ENCODE measurements at places on chromosomes 2 and 18. TPM values are rescaled to one million over a fixed set of nuclear protein-coding genes. Genes with fewer than 3 reads are reported as not detected.

SCYGR4 gene
- total RNA-seq: not detected

LINC00305 gene
- not detected for total RNA-seq

IL1B gene
- 23.6 TPM for total RNA-seq

CFAP65 gene
- 0.18 TPM for total RNA-seq

CHRNG gene
- not detected for total RNA-seq

GPR75 gene
- total RNA-seq: 2.5 TPM

ANKRD53 gene
- 2.2 TPM for total RNA-seq

AGXT gene
- total RNA-seq: not detected

GRCh38 chr18:9858642-9859041, 27.1 kb upstream of the TXNDC2 start:
- no peak for DNase-seq

DNA sequence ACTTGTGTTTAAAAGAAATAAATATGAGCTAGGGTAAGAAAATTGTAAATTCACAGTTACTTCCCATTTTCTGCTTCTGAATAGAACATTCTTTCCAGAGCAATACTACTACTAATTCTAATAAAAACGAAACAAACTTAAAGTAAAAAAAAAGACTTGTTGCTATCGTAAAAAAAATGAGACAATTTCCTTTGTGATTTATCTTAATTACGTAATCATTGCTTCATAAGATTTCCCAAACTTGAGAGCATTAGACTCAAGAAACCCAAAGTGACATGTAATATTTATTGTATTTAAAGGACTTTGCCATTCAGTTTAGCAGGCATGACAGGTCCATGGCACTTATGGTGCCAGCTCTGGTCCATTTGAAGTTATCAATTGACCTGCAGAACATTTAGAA, 153.8 kb downstream of the AQP4 start:
- DNase-seq: no peak

DNA sequence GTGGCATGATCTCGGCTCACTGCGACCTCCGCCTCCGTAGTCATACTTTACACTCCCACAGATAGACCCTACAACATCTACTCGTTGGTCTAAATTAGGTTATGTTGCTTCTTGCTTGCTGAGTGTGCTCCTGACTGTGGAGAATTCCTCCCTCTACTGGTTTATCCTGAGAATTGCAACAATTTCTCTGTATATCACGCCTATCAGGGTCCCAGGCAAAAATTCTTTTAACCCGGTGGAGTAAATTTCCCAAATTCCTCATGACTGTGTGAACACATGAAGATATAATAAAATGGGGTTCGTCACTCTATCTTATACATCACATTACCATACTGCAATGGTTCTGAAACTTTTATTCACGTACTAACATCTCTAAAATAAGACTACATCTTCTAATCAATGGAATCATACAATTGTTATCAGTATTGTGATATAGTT, 156.7 kb downstream of the EVA1A start:
- DNase-seq: no peak

DNA sequence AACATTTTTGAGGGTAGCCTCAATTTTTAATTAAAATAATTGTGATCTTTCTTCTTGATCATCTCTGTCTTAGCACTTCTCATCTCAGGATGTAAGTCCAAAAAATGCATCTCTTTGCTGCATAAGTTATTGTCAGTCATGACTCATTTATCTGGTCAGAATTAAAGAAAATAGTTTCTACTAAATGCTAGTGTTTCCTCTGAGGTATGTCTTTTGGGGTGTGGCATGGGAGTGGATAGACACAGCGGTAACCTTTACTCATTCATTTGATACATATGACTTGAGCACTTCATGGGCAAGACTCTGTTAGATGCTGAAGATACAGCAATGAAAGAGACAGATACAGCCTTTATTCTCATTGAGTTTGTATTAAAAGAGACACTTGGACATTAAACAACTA, 284.7 kb downstream of the IRS1 start:
- no peak for DNase-seq

DNA sequence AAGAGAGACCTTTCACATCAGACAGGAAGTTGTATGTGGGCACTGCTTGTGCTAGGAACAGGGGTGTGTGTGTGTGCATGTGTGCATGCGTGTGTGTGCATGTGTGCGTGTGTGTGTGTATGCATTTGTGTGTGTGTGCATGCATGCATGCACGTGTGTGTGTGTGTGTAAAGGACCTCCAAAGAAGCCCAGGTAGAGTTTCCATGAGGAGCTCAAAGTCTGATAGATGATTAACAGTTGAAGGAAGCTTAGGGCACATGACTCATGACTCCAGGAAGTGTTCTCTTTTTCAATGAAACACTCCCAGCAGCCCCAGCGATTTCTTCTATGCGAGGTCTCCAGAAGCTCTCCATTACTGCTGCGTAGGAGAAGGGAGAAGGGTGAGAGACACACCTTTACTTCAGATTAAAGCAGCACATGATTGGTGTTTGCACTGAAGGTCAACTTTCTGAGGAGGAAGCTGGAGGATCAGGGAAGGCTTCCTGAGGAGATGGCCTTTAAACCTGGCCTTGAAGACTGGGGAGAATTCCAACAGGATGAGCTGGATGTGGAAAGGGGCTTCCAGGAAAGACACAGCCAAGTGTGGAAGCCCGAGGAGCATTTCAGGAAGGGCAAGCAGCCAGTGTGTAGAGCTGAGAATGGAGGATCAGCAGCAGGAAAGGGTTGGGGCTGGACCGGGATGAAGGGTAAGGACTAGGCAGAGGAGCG, 77.7 kb downstream of the SMAD4 start:
- no peak for DNase-seq

DNA sequence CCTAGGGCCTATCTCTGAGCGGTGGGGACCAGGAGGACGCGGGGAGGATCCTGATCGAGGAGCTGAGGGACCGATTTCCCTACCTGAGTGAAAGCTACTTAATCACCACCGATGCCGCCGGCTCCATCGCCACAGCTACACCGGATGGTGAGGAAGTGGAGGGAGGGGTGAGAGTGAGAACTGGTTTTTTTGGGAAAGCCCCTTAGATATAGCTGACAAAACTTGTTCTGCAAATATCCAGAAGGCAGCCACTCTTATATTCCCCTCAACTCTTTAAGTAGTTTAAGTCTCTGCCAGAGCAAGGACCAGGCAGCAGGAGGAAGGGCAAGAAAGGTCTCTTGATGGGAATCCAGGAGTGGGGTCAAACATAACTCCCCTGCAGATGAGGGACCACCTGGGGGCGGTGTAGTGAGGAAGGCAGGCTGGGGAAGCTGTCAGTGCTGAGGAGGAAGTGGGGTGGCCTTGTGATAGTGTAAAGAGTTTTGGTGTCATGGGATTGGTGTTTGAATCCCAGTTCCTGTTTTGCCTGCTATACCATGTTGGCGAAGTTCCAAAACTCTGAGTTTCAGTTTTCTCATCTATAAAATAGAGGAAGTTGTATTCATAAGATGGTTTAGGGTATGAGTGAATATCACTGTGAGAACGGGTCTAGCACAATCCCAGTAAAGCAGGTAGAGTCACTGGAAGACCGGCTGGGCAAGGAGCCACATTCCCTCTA, 3.4 kb downstream of the NAGK start:
- DNase-seq: no peak

DNA sequence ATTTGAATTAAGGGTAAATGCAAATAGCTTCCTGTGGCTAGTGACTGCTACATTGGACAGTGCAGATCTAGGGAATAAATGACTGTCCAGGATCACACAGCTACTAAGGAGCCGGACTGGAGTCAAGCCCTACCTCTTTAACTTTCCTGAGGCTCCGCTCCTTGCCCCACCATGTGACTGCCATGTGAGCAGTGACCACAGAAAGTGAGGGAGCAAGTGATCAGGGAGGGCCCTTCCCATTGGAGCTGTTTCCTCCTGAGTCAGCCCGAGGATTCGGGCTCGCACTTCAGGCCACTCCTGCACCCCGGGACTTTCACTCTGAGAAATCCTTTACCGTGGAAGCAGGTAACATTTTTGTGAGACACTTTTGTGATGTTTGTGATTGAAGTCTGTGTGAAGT, 198.0 kb downstream of the ANKRD30B start:
- no peak for DNase-seq

- DNase-seq: no peak
Observed at GRCh38 chr2:201280191-201281040, 20.1 kb downstream of the CASP8 start.

GRCh38 chr2:27071990-27072830, 756 bp upstream of the OST4 start:
- no peak for DNase-seq

DNA sequence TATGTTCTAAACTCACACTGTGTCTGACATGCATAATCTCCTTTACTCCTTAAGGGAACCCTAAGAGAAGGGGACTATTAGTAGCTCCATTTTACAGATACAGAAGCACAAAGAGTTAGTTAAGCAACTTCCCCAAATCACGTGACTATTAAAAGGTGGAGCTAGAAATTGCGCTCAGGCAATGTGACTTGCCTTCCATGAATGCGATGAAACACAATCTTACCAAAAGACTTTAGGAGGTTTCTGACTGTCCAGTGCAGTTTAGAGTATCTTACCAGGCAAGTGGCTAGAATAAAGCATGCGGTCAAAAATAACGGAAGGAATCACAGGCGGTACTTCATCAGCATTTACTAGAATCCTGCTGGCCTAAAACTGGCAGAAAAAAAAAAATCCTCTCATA, 70.4 kb downstream of the ZNF521 start:
- DNase-seq: no peak

GRCh38 chr18:59814891-59815290, 84.9 kb upstream of the PMAIP1 start:
- no peak for DNase-seq

GRCh38 chr2:30421604-30422443, 25.2 kb upstream of the LCLAT1 start:
- no peak for DNase-seq

GRCh38 chr2:218983263-218983933, 1.6 kb downstream of the FEV start:
- DNase-seq: no peak

DNA sequence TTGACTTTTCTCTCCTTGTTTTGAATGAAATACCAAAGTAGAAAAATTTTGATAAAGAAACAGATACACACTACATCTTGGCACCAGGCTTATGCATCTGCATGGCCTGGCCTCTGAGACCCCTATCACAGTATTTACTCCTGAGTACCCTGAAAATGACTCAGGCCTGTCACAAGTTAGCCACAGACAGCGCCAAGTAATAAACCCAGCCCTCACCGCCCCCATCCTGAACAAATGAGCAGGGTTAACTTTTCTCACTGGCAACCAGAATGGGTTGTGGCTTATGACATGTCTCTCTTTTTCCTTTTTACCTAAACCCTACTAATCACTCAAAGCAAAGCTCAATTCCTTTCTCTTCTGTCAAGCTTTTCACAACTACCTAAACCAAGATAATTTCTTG, 35.3 kb downstream of the SPRED2 start:
- no peak for DNase-seq

- no peak for DNase-seq
Observed at GRCh38 chr18:60563082-60563481, 190.5 kb upstream of the MC4R start.

DNA sequence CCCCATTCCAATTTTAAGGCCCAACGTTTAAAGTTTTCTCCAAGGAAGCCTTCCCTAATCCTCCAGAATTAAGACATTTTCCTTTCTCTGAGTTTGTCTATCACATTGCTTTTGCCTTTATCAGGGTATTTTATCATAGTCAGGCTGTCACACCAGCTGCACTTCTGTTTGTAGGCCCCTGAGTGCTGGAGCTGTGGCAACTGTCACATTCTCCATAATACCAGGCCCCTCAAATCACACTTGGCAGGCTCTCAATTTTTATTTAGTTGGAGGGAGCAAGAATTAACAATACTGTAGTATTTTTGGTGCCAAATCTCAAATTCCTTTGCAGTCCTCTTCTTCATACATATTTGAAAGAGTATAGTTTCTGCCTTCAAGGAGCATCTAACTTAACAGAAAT, 122.2 kb downstream of the FSHR start:
- DNase-seq: no peak
